Activated CD8-positive, alpha-beta memory T cell treated with anti-CD3 and anti-CD28 coated beads, Interleukin-2, amount 50 U/mL, for 48 hours (primary cell): ENCODE measurements at places on chromosomes 11 and 22.
A peak's percentile ranks its signal among the peaks of the same experiment; 100 is the strongest.

DNA sequence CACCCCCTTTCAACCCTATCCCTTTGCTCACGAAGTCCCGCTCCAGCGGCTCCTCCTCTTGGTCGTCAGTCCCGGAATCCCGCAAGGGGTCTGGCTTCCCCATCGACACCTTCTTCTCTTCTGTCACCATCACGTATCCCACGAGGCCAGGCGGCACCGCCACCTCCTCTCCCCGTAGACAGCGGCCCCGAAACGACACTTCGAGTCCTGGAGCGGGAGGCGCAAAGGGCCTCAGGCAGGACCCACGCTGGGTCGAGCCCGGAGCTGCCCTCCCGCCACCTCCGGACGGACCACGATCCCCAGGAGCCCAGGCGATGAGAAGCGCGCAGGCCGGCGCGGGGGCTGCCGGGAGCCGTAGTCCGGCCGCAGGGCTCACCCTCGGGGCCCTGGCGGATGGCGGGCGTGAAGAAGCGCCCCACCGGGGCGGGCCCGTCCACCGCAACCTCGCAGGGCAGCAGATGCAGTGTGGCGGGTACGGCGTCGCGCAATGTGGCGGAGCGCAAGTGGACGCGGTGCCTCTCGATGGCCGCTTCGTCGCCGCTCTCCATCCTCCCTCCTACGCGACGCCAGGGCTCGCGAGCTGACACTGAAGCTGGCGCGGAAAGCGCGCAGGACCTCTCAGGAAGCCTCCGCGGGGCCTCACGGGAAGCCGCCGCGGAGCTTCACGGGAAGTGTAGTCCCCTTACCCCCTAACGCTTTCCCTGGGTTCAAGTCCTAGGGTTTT lies at the start of gene RNASEH2C:
TSS of gene RNASEH2C (minus strand) at position 588 of the 724 bp plus-strand sequence. CDS start at position 548, 40 bp downstream.
- DNase-seq: peak; percentile 90

- DNase-seq: no peak
Measured at GRCh38 chr11:132126973-132127899, 756.8 kb downstream of the NTM start.

- no peak for DNase-seq
Measured at GRCh38 chr22:42639541-42640241, 710 bp downstream of the ATP5MGL start.

DNA sequence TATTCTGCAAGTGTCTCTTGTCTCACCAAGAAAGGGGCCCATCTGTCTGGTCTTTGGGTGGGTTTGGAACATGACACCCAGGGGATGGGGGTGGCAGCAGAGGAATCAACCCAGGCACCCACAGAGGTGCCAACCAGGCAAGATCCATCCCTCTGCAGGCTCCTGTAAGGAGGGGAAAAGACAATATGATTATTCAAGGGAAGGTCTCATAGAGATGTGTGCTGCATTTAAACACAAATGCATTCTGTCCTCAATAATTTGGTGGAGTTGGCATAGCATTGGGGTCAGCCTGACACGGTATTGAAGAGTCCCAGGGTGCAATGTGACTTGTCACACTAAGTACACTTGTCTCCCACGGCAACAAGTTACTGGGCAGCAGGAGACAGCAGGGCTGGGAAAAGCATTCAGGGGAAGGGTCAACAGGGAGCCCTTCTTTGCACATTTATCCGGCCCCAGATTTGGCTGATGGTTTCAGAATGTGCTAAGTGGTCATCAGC lies 33.1 kb upstream of the SPON1 start:
- DNase-seq: no peak

GRCh38 chr22:20904008-20904979 lies 12.9 kb upstream of the CRKL start:
- no peak for DNase-seq

- DNase-seq: no peak
Measured at GRCh38 chr22:37505565-37505964, 13.7 kb downstream of the CARD10 start.

DNA sequence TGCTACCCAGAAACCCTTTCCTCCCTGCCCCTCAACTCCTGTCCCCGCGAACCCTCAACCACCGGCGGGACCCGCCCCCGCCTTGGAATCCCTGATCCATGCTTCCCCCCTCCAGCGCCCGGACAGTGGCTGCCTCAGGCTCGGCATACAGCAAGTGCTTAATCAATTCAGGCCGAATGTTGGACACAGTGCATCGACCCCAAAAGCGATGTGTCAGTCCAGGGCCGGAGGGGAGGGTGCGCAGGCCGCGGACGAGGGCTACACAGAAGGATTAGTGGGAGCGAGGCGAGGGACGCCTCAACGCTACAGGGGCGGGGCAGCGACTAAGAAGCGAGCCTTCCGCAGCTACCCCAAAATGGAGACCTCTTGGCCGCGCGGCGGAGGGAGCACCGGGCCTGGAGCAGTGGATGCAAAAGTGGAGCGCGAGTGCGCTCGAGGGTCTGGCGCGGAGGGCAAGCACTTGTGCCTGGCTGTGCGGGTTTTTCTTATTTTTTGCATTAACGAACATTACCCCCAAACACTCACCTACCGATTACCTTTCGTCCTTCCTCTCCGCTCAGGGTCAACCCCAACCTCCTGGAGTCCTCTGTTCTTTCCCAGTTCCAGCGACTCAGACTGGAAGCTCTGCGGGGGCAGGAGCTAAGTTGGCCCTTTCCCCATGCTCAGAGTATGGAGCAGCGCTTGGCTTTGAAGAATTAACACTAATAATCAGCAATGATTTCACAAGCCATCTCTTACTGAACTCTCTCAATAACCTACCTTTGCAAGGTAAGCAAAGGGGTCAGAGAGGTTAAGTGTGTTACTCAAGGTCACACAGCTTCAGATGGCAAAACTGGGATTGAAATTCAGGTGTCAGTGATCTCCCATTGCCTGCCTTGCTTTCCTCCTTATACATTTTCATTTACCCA lies 30.0 kb upstream of the WNT11 start:
- DNase-seq: peak; percentile 83

DNA sequence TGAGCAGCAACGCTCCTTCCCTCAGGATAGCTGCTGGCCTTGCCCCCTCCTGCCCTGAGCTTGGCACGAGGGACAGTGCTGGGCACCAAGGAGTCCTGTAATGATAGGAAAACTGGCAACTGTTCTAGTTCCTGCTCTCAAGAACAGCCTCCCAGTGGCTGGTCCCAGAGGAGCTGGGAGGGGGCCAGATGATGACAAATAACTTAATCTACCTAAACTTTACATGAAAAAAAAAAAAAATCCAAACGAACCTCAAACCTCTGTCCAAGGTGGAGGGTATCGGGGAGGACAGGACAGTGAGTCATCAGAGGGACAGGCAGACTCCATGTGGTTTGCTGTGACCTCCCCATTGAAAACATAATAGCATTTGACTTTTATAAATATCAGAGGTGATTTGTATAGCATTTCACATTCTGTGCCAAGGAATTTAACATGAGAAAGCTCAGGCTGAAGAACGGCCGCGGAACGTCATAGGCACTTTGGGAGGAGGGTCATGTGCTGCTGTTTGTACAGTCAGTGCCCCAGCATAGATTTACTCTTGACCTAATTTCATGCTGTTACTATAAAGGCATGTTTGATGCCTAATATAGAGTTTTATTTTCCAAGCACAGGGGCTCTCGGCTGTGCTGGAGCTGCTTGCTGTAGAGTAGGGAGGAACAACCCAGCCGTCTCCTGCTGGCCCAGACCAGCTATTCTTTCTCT lies 98.2 kb upstream of the NNMT start:
- no peak for DNase-seq

- no peak for DNase-seq
Measured at GRCh38 chr22:28429711-28430110, 249.9 kb downstream of the TTC28 start.

- DNase-seq: no peak
Measured at GRCh38 chr11:67691149-67691548, 16.7 kb upstream of the ALDH3B2 start.

GRCh38 chr11:11535611-11536010 lies 86.2 kb downstream of the GALNT18 start:
- no peak for DNase-seq

DNA sequence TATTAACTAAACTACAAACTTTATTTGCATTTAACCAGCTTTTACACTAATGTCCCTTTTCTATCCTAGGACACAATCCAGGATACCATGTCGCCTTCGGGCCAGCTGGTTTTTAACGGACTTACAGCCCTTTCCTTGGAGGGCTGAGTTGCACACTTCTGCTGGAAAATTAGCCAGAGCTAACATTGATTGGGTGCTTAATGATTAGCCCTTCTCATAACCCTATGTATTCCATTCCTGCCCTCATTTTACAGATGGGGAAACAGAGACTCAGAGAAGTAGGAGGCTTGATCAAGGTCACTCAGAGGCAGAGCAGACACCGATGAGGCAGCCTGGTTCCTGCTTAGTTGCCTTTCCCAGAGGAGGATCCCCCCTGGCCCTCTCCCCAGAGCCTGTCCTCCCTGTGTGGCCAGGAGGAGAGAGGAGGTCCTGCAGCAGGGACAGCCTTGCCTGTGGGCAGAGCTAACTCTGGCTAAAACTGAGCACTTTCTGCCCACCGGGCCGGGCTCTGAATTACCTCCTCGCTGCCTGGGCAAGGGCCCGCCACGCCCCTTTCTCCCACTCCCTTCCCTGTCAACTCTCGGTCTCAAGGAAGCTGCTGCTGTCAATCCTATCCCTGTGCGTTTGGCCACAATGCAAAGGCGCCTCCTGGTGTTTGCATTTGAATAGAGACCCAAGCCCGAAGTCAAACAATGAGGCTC lies 59.6 kb upstream of the PAX6 start:
- peak; percentile 53 for DNase-seq

DNA sequence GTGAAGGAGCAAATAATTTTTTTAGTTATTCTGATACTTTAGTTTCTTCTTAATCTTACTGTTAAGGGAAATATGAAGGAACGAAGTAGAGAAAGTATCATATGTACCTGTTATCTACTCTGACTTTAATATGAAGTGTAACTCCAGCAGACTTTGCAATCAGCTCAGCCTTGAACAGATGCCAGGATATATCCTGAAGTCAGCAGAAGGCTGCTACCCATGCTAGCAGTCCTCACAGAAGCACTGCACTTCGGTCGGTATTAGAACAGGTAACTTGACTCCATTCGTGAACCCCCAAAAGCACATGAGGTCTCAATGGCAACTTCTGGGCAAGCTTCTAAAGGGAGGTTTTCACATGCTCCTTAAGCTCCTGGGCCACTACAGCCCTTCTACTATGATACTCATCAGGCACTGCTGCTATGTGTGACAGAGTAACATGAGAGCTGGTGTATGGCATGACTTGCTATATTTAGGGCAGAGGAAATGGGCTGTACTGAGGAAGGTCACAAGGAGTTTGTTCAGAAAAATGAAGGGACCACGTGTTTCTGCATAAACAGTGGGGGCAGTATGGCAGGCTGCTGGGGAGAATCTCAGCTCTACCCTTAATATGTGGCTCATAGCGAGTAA lies 344.1 kb downstream of the SOX6 start:
- no peak for DNase-seq

GRCh38 chr11:12930850-12931249 lies 78.3 kb upstream of the RASSF10 start:
- no peak for DNase-seq
